MG63 (cell line): ENCODE measurements at places on chromosomes 2 and 18. TPM values are rescaled to one million over a fixed set of nuclear protein-coding genes. Genes with fewer than 3 reads are reported as not detected.
A peak's percentile ranks its signal among the peaks of the same experiment; 100 is the strongest.

SH3BP4 gene
- 34.2 and 39.5 TPM in 2 replicates for total RNA-seq

DNA sequence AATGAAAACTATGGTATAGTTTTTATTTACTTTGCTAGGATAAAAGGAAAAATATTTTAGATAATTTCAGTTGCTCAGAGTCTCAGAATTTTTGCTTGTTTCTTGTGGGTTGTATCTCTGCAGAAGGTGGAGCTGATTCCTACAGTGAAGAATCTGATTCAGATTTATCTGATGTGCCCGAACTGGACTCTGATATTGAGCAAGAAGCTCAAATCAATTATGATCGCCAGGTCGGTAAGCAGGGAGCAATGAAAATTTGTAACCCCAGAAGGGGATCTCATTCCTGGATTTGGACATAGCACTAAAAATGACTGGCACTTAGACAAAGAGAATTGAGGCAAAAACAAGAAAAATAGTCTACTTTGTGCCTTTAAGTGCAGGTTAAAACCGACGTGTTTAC is 140.2 kb downstream of the EML6 start:
- DNase-seq = no peak

DNA sequence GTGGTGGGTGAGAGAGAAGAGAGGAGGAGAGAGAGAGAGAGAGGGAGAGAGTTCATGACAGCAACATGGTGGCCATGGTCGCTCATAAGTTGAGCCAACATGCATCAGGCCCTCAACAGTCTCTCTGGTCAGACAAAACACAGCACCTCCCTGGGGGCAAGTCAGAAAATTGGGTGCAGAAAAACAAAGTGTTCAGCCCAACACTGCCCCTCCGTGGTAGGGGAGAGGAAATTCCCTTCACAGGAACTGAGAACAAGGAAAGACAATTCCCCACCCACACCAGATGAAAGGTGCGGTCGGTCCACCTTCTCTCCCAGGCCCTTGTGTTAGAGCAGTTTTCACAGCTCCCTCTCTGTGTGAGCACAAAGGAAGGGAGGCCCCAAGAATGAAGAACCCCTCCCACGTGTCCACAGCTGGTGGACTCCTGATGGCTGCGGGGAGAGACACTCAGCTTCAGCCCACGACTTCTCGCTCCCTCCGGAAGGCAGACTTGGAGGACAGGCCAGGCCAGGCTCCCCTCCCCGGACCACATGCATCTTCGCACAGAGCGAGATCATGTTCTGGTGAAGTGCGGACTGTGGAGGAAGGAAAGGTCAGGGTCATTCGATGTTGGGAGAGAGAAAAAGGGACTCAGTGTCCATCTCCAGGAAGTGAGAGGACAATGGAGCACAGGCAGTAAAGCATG is 181.7 kb downstream of the ANAPC1 start:
- DNase-seq = peak; percentile 46

DNA sequence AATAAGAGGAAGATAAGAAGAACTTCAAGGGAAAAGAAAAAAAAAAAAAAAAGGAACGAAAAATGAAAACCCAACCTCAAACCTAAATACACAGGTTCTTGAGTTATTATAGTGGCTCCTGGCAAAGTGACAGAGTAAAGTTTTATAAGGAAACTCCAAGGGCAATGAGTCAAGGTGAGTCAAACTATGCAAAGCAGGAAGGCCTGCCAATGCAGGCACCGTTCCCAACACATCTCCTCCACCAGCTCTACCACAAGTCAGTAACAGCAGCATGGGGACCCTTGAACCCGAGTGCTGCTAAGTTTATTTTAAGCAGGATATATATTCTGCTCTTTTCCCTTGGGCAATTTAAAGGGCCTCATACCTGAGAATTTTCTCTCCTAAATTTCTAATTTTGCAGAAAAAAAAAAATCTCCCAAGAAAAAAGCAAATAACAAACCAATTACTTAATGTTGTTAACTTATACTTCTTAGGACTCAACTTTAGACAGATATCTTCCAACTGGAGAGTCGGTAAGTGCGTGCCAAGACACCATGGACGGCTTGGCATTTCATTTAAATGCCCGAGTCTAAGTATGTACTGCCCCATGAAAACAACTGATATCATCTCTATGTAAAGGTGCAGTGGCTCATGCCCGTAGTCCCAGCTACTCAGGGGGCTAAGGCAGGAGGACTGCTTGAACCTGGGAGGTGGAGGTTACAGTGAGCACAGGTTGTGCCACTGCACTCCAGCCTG is 75.7 kb upstream of the TFCP2L1 start:
- peak; percentile 88 for DNase-seq

DNA sequence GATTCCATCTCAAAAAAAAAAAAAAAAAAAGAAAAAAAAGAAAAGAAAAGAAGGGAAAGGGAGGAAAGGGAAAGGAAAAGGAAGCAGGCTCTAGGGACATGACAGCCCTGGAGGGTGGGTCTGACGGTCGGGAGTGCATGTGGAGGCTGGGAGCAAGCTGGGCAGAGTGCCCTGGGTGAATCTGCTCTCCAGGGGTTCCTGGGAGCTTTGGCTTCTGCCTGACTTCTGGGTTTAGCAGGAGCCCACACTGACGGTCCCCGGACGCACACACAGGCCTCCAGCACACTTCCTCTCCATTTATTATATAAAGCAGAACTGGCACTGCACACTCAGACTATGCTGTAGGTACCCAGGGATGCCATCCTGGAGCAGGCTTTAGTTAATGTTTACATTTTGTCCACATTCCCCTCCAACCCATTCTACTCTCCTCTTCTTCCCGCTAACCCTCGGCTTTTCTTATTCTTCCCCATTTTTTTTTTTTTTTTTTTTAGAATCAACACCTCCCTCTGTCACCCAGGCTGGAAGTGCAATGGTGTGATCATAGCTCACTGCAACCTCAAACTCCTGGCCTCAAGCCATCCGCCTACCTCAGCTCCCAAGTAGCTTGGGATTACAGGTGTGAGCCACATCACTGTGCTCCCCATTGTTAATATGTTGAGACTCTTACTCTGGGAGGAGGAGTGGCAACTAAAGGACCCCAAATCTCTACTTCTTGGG is 151.1 kb upstream of the SLC1A4 start:
- DNase-seq = peak; percentile 95

GRCh38 chr2:51025906-51026555 is 5.9 kb downstream of the NRXN1 start:
- DNase-seq = no peak

- DNase-seq = no peak
Measured at GRCh38 chr18:63293935-63294334, 25.6 kb downstream of the BCL2 start.

GRCh38 chr2:25332571-25332970 is 9.2 kb downstream of the DNMT3A start:
- DNase-seq = no peak
